ENCODE measurements at places on chromosomes 12 and 14. TPM values are rescaled to one million over a fixed set of nuclear protein-coding genes. Genes with fewer than 3 reads are reported as not detected.

Gene FANCM
- total RNA-seq, result 11.4 TPM

Gene ZNF385A
- total RNA-seq, result 1.0 TPM

Gene CLEC2D
- total RNA-seq, result 270 TPM

Gene NEUROD4
- not detected for total RNA-seq

Gene HPD
- not detected for total RNA-seq

Gene DBX2
- total RNA-seq, result not detected

Gene MYF5
- total RNA-seq, result not detected

Gene REM2
- total RNA-seq, result 0.14 TPM

Gene EGLN3
- 1.7 TPM for total RNA-seq

Gene ABCD2
- 3.6 TPM for total RNA-seq

Gene BEGAIN
- 6.6 TPM for total RNA-seq

DNA sequence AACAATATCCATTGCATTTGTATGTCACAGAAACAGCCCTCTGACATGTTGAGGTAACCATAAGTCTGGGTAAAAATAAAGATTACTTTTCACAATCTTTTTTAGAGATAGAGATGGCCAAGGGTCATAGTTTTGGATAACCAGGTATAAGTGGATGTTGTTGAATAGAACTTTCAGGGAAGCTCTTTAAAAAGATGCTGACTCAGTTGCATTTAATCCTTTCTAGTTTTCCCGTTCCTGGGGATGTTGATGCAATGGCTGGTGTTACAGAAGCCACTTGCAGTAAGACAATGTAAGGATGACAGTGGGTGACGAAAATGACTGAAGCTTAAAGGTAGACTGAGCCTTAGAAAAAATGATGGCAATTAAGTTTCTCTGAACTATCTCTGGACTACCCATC is 1473.7 kb downstream of the AACS start:
- no peak overlapping the region for H3K27ac ChIP-seq
- no peaks in the 10 kb centered on the region for H3K4me1 ChIP-seq
- DNase-seq, result no peak
- H3K27me3 ChIP-seq, result no peaks in the 10 kb centered on the region

DNA sequence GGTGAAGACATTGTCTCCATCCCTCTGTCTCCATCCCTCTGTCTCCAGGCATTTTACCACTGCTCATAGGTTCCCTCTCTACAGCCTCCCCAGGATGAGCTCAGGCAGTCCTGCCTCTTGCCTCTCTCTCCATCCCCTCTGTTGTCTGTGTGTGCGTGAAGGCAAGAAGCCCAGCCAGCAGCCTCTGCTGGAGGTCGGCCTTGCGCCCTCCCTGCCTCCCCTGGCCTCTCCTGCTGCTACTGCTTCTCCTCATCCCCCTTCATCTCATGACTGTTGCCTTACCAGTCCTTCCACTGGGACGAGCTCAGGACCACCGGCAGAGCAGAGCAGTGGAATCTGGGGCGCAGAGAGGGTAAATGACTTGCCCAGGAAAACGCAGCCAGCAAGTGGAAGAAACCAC is 3.2 kb downstream of the KRT80 start:
- no peaks in the 10 kb centered on the region for H3K36me3 ChIP-seq
- H3K4me3 ChIP-seq, result no peak overlapping the region
- H3K27me3 ChIP-seq, result no peaks in the 10 kb centered on the region
- H3K4me1 ChIP-seq, result peaks cover 1% of the 10 kb centered on the region
- no peak for DNase-seq
- H3K27ac ChIP-seq, result no peak overlapping the region

DNA sequence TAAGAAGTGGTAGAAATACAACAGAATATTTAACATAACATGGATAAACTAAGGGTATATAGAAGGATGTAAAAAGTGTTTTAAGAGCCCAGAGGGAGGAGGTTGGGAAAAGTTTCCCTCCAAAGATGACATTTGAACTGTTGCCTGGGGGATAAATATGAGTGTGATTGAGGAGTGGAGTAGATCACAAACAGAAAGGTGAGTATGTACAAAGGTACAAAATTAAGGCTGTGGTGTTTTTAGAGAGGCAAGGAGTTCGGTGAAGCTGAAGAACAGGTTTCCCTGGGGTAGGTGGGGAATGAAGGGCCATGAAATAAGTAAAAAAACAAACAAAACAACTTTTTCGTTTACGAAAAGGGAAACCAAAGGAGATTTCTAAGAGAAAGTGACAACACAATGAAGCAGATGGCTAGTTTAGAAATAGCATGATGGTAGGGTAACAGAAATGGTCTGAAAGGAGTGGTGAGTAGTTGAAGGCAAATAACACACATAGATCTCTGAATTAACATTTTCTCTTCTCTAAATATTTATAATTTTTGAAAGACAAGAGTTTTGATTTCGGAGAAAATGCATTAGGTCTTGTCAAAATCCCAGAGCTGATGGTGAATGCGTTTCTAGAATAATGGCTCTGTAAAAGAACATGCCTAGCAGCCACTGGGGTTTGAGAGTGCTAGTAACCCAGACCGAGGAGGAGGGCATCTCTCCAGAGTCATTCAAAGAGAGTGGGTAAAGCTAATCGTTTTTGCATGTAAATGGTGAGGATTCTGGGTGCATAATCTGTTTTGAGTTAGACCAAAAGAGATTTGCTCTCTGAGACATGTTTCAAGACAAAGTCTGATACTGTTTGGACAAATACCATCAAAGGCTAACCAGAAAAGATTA is 240.4 kb upstream of the DCN start:
- H3K27ac ChIP-seq, result no peak overlapping the region
- H3K4me3 ChIP-seq, result no peak overlapping the region
- H3K36me3 ChIP-seq, result no peaks in the 10 kb centered on the region
- H3K4me1 ChIP-seq, result no peaks in the 10 kb centered on the region
- peaks cover 6% of the 10 kb centered on the region for H3K27me3 ChIP-seq

GRCh38 chr14:77175843-77176242 is 5.8 kb upstream of the TMEM63C start:
- no peaks in the 10 kb centered on the region for H3K36me3 ChIP-seq
- peaks cover 32% of the 10 kb centered on the region for H3K27me3 ChIP-seq
- no peak overlapping the region for H3K27ac ChIP-seq

GRCh38 chr12:1369938-1370500 is 224.4 kb downstream of the FBXL14 start:
- H3K27ac ChIP-seq, result no peak overlapping the region
- DNase-seq, result no peak
- H3K36me3 ChIP-seq, result peaks cover 8% of the 10 kb centered on the region
- H3K4me3 ChIP-seq, result no peak overlapping the region

DNA sequence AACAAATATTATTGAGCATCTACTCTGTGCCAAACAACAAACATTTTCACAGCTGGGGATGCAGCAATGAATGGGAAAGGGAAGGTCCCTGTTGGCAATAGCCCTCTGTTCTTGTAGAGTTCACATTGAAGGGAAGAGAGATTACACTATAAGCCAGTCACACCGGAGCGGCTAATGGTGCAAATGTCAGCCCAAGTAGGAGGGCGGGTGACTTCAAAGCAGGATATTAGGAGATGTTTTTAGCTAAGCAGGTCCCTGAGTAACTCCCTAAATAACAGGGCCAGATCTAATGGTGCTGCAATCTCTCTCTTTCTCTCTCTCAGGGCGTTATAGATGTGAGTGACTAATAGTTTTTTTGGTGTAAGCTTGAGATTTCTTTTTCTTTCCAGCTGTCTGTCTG is 30.7 kb downstream of the FLVCR2 start:
- H3K4me3 ChIP-seq, result no peak overlapping the region
- no peak for DNase-seq
- peaks cover 3% of the 10 kb centered on the region for H3K4me1 ChIP-seq
- H3K36me3 ChIP-seq, result peaks cover 9% of the 10 kb centered on the region
- H3K27ac ChIP-seq, result no peak overlapping the region

- no peaks in the 10 kb centered on the region for H3K36me3 ChIP-seq
- DNase-seq, result no peak
- peaks cover 5% of the 10 kb centered on the region for H3K4me1 ChIP-seq
- H3K4me3 ChIP-seq, result no peak overlapping the region
- no peak overlapping the region for H3K27ac ChIP-seq
Measured at GRCh38 chr14:39488600-39488999, 56.4 kb upstream of the FBXO33 start.

- peaks cover 61% of the 10 kb centered on the region for H3K4me1 ChIP-seq
- H3K4me3 ChIP-seq, result no peak overlapping the region
- DNase-seq, result no peak
- H3K27me3 ChIP-seq, result no peaks in the 10 kb centered on the region
- H3K27ac ChIP-seq, result peak overlapping the region; percentile 39
Measured at GRCh38 chr14:61462566-61463193, 141.3 kb downstream of the PRKCH start.

- no peak overlapping the region for H3K27ac ChIP-seq
- H3K4me3 ChIP-seq, result no peak overlapping the region
- DNase-seq, result no peak
- no peaks in the 10 kb centered on the region for H3K36me3 ChIP-seq
- H3K4me1 ChIP-seq, result no peaks in the 10 kb centered on the region
- no peaks in the 10 kb centered on the region for H3K27me3 ChIP-seq
Measured at GRCh38 chr14:67395876-67396189, 16.1 kb downstream of the PLEK2 start.

DNA sequence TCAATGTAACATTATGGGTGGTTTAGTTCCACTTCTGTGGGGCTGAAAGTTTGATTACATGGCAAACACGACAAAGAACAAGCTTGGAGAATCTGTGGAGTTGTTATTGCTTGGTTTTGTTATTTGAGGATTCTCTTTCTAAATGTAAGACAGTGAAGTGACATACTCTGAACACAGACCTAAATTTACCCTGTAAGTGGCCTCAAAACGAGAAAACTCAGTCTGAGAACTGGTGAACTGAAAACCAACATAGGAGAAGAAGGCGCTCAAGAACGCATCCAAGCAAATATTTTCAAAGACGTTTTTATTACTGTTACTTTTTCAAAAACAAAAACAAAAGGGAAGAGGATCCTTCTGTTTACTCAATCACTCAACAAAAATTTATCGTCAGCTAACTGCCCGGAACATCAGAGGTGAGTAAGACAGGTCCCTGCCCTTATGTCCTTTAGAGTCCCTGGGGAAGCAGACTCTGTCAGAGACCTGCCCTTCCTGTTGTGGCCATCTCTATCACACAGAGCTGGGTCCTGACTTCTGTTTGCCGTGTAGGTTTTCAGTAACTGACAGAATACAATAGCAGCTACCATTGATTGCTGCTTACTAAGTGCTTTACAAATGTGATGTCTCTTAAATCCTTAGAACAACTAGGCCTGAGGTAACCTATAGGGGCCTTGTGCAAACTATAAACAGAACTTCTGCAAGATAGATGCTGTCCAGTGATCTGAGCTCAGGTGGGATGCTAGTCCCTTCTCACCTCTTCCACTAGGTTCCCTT is 79.3 kb upstream of the C12orf71 start:
- H3K27ac ChIP-seq, result no peak overlapping the region
- DNase-seq, result no peak
- peaks cover 2% of the 10 kb centered on the region for H3K36me3 ChIP-seq

DNA sequence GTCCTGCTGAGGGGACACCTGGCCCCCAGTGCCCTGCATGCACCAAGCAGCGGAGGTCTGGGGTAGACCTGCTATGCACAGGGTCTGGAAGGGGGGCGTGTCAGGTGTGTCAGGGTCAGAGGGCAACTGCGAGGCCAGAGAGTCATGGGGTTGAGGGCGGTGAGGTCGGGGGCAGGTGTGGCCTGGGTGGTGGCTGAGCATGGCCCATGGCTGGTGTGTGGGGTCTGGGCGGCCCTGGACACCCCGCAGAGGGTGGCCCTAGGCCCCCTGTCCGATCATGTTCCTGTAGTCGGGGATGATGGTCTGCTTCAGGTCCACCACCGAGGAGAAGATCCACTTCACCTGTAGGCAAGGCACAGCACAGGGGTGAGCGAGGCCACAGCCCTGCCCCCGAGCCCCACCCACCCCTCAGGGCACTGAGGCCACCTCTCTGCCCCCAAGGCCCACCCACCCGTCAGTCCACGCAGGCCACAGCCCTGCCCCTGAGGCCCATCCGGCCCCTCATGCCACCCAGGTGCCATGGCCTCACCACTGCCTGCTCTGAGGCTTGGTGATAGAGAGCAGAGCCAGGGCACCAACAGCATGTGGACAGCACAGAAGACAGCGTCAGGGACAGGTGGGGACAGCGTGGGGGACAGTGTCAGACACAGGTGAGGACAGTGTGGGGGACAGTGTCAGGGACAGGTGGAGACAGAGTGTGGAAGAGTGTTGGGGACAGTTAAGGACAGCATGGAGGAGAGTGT is 211.3 kb downstream of the TMEM121 start:
- H3K27ac ChIP-seq, result no peak overlapping the region
- no peaks in the 10 kb centered on the region for H3K27me3 ChIP-seq
- no peaks in the 10 kb centered on the region for H3K4me1 ChIP-seq
- H3K4me3 ChIP-seq, result no peak overlapping the region
- DNase-seq, result no peak

- DNase-seq, result no peak
- H3K4me3 ChIP-seq, result no peak overlapping the region
- peaks cover 19% of the 10 kb centered on the region for H3K4me1 ChIP-seq
- peak overlapping the region; percentile 9 for H3K27ac ChIP-seq
Measured at GRCh38 chr12:96249196-96250118, 55.3 kb downstream of the ELK3 start.

DNA sequence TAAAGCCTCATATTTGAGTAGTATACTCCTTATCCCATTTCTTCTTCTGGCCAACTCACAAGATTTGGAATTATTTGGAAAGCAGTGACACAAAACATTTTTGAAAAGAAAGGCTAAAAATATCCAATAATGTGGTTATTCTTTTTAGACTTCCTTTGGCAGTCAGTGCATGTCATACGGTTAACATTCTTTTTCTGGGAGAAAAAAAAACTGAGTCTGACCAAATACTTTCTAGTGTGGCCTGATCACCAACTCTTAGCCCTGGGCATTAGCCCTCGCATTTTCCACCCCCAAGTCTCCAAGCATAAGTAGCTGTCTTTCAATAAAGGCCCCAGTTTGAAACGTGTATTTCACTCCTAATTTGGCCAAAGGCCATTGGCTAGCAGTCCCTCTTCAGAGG is 5.9 kb downstream of the RASSF3 start:
- no peak overlapping the region for H3K4me3 ChIP-seq
- H3K36me3 ChIP-seq, result peaks cover 54% of the 10 kb centered on the region
- H3K27ac ChIP-seq, result peak overlapping the region; percentile 68
- DNase-seq, result no peak
- no peaks in the 10 kb centered on the region for H3K27me3 ChIP-seq

- H3K27ac ChIP-seq, result no peak overlapping the region
- H3K4me3 ChIP-seq, result no peak overlapping the region
- no peaks in the 10 kb centered on the region for H3K27me3 ChIP-seq
- H3K36me3 ChIP-seq, result no peaks in the 10 kb centered on the region
- DNase-seq, result no peak
Measured at GRCh38 chr14:29822430-29822709, 105.3 kb downstream of the PRKD1 start.

GRCh38 chr12:69324797-69325466 is 23.2 kb upstream of the LYZ start:
- DNase-seq, result no peak
- peaks cover 22% of the 10 kb centered on the region for H3K4me1 ChIP-seq
- no peaks in the 10 kb centered on the region for H3K27me3 ChIP-seq
- H3K36me3 ChIP-seq, result no peaks in the 10 kb centered on the region
- no peak overlapping the region for H3K27ac ChIP-seq

- DNase-seq, result no peak
- H3K36me3 ChIP-seq, result peaks cover 8% of the 10 kb centered on the region
- H3K27me3 ChIP-seq, result no peaks in the 10 kb centered on the region
- no peak overlapping the region for H3K4me3 ChIP-seq
- no peak overlapping the region for H3K27ac ChIP-seq
- H3K4me1 ChIP-seq, result peaks cover 46% of the 10 kb centered on the region
Measured at GRCh38 chr12:68170726-68171125, 11.2 kb upstream of the IFNG start.

GRCh38 chr14:105163040-105163742 is 5.4 kb downstream of the JAG2 start:
- H3K4me1 ChIP-seq, result no peaks in the 10 kb centered on the region
- no peak for DNase-seq
- H3K36me3 ChIP-seq, result no peaks in the 10 kb centered on the region

Data from activated naive CD8-positive, alpha-beta T cell treated with anti-CD3 and anti-CD28 coated beads for 36 hours (primary cell).